ENCODE measurements at places on chromosomes 11 and 22.

DNA sequence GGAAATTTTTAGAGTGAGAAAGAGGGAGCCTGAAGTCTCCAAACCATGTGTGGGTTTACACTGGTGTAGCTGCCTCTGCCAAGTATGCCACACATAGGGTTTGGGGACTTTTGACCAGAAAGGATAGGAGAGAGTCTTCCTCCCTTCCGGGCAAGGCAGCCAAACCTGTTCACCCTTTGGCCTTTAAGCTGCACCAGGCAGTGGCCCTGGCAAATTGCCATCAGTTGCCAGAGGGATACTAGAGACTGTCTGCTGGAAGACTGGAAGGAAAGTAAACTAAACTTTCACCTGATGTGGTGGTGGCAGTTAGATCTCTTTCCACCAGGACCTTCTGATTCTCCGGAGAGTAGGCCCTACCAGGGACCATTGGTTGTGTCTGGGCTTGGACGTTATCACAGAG lies 1263.2 kb downstream of the FAM181B start:
- no peaks in the 10 kb centered on the region for H3K27me3 ChIP-seq
- H3K4me1 ChIP-seq, result no peaks in the 10 kb centered on the region
- H3K36me3 ChIP-seq, result no peaks in the 10 kb centered on the region
- H3K27ac ChIP-seq, result no peak overlapping the region
- DNase-seq, result no peak
- H3K4me3 ChIP-seq, result no peak overlapping the region

GRCh38 chr11:22221143-22221542 lies 28.3 kb downstream of the ANO5 start:
- DNase-seq, result no peak
- no peaks in the 10 kb centered on the region for H3K4me1 ChIP-seq
- H3K27ac ChIP-seq, result no peak overlapping the region

DNA sequence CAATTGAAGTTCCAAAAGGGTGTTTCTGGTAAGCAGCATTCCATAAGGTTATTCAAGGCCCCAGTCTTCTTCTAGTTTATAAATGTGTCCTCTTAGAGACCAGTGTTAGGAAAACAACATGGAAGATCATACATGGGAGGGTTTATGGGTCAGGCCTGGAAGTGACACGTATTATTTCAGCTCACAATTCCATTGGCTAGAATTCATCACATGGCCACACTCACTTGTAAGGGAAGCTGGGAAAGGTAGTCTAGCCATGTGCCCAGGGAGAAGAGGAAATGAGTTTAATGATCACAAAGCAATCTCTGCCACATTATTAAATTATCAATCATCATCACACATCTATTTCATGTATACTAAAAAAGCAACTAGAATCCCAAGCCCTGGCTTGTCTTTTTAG lies 181.7 kb upstream of the TBCEL start:
- no peak for DNase-seq
- H3K36me3 ChIP-seq, result peaks cover 4% of the 10 kb centered on the region
- no peak overlapping the region for H3K27ac ChIP-seq
- H3K27me3 ChIP-seq, result peaks cover 3% of the 10 kb centered on the region
- H3K4me3 ChIP-seq, result no peak overlapping the region
- H3K4me1 ChIP-seq, result peaks cover 13% of the 10 kb centered on the region

DNA sequence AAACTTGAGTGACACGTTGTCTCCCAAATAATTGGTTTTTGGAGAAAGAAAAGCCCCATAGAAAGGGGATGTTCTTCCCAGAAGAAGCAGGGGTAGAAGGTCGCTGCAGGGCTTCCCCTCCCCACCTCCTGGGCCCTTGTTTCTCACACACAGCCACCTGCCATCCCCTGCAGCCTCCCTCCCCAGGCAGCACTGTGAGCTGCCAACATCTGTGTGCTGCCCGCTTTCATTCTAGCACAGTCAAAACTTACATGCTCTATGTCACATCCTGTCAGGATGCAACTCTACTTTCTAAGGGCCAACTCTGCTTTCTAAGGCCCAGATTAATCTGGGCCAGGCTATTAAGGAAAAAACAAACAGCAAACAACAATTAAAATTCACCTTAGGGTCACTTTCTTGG lies 309.4 kb upstream of the ZC3H12C start:
- no peak for DNase-seq
- no peak overlapping the region for H3K4me3 ChIP-seq
- H3K27me3 ChIP-seq, result no peaks in the 10 kb centered on the region
- no peaks in the 10 kb centered on the region for H3K4me1 ChIP-seq

- DNase-seq, result no peak
- H3K36me3 ChIP-seq, result peaks cover 8% of the 10 kb centered on the region
- H3K4me3 ChIP-seq, result no peak overlapping the region
- H3K4me1 ChIP-seq, result peaks cover 3% of the 10 kb centered on the region
- H3K27me3 ChIP-seq, result peaks cover 1% of the 10 kb centered on the region
Measured at GRCh38 chr22:37195921-37196320, 7.9 kb upstream of the C1QTNF6 start.

- no peaks in the 10 kb centered on the region for H3K36me3 ChIP-seq
- H3K4me1 ChIP-seq, result peaks cover 10% of the 10 kb centered on the region
- no peaks in the 10 kb centered on the region for H3K27me3 ChIP-seq
Measured at GRCh38 chr11:4891996-4892640, 10.4 kb downstream of the OR51T1 start.

DNA sequence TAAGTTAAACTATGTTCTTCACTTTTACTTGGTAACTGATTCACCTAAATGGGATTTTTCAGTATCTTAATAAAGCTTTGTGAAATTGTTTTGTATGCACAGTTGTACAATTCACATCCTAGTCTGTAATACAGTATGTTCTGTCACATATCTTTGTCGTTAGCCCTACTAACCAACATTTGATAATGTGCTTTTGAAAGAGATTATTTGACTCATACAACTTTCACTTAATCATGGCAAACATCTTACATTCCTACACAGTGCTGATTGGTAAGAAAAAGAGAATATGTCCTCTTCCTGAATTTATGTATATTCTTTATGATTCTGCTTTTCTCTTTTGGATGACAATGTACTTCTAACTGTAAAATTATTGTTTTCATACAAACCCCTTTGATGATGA lies 234.5 kb downstream of the METTL15 start:
- no peak for DNase-seq
- H3K36me3 ChIP-seq, result no peaks in the 10 kb centered on the region
- no peak overlapping the region for H3K27ac ChIP-seq
- H3K27me3 ChIP-seq, result no peaks in the 10 kb centered on the region

GRCh38 chr11:86438685-86439084 lies 64.0 kb downstream of the CCDC81 start:
- H3K4me1 ChIP-seq, result peaks cover 10% of the 10 kb centered on the region
- H3K36me3 ChIP-seq, result no peaks in the 10 kb centered on the region
- no peak for DNase-seq
- H3K27ac ChIP-seq, result no peak overlapping the region
- peaks cover 3% of the 10 kb centered on the region for H3K27me3 ChIP-seq

DNA sequence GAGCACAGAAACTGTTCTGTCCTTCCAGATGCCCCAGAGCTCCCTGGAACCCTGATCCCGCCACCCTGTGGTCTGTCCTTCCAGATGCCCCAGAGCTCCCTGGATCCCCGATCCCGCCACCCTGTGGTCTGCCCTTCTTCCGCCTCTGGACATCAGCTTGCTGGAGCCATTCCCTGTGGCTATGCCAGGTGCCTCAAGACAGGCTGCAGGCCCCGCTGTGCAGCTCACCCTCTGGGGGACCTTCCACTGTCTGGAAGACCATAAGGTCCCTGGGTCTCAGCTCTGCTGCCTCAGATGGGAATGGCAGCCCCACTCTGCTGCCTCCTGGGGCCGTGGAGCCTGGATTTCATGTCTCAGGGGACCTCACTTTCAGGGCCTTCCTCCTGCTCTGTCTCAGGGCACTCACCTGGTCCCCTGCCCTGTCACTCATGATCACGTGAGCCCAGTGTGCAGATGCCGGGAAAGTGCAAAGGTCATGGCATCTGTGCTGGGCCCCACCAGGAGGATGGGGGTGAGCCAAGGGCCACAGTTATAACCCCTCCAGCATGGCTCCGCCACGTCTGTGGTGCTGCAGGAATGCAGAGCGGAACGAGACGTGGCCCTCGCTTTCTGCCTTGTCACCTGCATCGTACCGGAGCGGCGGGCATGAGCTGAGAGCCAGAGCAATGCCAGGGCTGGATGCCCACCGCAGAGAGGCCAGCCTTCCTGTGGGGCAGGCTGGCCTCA lies 1520.7 kb downstream of the BRD1 start:
- no peak overlapping the region for H3K27ac ChIP-seq
- no peak for DNase-seq

- peak; percentile 21 for DNase-seq
- H3K4me3 ChIP-seq, result peak overlapping the region; percentile 89
- H3K4me1 ChIP-seq, result peaks cover 15% of the 10 kb centered on the region
- no peaks in the 10 kb centered on the region for H3K36me3 ChIP-seq
Measured at GRCh38 chr11:129278586-129279319, 86.6 kb upstream of the ARHGAP32 start.

DNA sequence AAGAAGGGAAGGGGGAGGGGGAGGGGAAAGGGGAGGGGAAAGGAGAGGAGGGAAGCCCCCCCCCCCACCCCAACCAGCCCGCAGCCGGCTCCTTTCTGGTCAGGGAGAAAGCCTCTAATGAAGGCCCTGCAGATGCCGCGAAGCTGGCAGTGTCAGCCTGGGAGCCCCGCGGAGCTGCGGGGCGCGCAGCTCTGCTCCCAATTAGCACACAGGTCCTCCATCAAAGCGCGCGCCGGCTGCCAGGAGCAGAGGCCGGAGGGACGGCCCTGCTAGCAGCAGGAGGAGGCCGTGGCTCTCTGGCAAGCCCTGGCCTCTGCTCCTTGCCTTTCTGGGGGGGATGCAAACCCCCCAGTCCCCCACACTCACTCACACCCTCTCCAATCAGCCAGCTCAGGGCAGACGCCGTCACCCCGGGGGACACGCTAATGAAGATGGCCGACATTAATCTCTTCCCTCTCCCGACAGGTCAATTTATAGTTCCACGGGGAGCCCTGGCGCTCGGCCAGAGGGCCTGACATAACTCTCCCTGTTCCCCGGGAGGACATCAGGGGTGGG lies 70.5 kb upstream of the TCF20 start:
- H3K27ac ChIP-seq, result no peak overlapping the region
- no peaks in the 10 kb centered on the region for H3K4me1 ChIP-seq
- peak; percentile 31 for DNase-seq
- H3K27me3 ChIP-seq, result peaks cover 19% of the 10 kb centered on the region
- no peaks in the 10 kb centered on the region for H3K36me3 ChIP-seq

- no peaks in the 10 kb centered on the region for H3K36me3 ChIP-seq
- no peaks in the 10 kb centered on the region for H3K27me3 ChIP-seq
- H3K27ac ChIP-seq, result no peak overlapping the region
- no peaks in the 10 kb centered on the region for H3K4me1 ChIP-seq
- no peak overlapping the region for H3K4me3 ChIP-seq
Measured at GRCh38 chr11:33222052-33222750, 35.0 kb upstream of the HIPK3 start.

DNA sequence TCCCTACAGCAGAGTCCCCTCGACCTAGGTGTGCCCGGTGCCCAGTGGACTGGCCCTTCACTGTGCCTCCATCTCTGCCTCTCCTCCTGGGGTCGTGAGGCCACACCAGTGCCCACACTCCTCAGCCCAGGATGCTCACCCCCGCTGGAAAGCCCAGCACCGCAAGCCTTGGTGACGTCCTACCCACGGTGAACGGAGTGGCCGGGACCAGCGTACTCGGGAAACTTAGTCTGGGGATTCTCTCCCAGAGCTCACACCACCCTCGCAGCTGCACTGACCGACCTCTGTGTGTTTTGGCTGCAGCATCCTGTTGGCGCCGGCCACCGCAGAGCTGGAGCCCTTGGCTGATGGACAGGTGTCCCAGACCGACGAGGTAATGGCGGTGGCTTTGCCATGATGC lies 35.5 kb upstream of the KRTAP5-7 start:
- peaks cover 3% of the 10 kb centered on the region for H3K27me3 ChIP-seq
- peak overlapping the region; percentile 28 for H3K27ac ChIP-seq
- peaks cover 20% of the 10 kb centered on the region for H3K4me1 ChIP-seq
- no peak overlapping the region for H3K4me3 ChIP-seq

- no peak overlapping the region for H3K27ac ChIP-seq
- H3K27me3 ChIP-seq, result peaks cover 4% of the 10 kb centered on the region
- peaks cover 5% of the 10 kb centered on the region for H3K4me1 ChIP-seq
- no peak overlapping the region for H3K4me3 ChIP-seq
- H3K36me3 ChIP-seq, result no peaks in the 10 kb centered on the region
- DNase-seq, result no peak
Measured at GRCh38 chr11:19380375-19380774, 139.6 kb upstream of the E2F8 start.

DNA sequence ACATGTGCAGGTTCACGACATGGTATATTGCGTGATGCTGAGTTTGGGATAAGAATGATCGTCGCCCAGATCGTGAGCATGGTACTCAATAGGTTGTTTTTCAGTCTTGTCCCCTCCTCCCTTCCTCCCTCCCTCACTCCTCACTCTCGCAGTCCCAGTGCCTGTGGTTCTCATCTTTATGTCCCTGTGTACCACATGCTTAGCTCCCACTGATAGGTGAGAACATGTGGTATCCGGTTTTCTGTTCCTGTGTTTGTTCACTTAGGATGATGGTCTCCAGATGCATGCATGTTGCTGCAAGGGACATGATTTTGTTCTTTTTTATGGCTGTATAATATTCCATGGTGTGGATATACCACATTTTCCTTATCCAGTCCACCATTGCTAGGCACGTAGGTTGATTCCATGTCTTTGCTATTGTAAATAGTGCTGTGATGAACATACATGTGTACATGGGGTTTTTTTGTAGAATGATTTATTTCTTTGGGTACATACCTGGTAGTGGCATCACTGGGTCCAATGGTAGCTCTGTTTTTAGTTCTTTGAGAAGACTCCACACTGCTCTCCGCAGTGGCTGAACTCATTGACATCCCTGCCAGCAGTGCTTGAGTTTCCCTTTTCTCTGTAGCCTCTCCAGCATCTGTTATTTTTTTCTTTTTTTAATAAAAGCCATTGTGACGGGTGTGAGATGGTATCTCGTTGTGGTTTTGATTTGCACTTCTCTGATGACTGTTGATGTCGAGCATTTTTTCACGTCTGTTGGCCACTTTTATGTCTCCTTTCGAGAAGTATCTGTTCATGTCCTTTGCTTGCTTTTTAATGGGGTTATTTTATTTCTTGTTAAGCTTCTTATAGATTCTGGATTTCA lies 16.4 kb downstream of the ZBED4 start:
- peaks cover 1% of the 10 kb centered on the region for H3K27me3 ChIP-seq
- no peak overlapping the region for H3K27ac ChIP-seq
- no peaks in the 10 kb centered on the region for H3K4me1 ChIP-seq

- peaks cover 6% of the 10 kb centered on the region for H3K36me3 ChIP-seq
- no peak overlapping the region for H3K4me3 ChIP-seq
- no peak overlapping the region for H3K27ac ChIP-seq
- H3K4me1 ChIP-seq, result peaks cover 60% of the 10 kb centered on the region
- DNase-seq, result no peak
Measured at GRCh38 chr22:25092119-25092518, 107.5 kb upstream of the CRYBB3 start.

- no peak for DNase-seq
- no peak overlapping the region for H3K4me3 ChIP-seq
- peaks cover 8% of the 10 kb centered on the region for H3K36me3 ChIP-seq
- H3K27ac ChIP-seq, result no peak overlapping the region
Measured at GRCh38 chr11:17185938-17186337, 21.8 kb downstream of the PIK3C2A start.
